ENCODE measurements at places on chromosomes 3 and 15. TPM values are rescaled to one million over a fixed set of nuclear protein-coding genes. Genes with fewer than 3 reads are reported as not detected.

FSD2 gene
- not detected for total RNA-seq

MYO9A gene
- total RNA-seq = 11.2 TPM

TNNC1 gene
- 1.5 TPM for total RNA-seq

DGKG gene
- total RNA-seq = 8.1 TPM

IL5RA gene
- total RNA-seq = not detected

FANCI gene
- 65.0 TPM for total RNA-seq

HHATL gene
- total RNA-seq = not detected

TLR9 gene
- not detected for total RNA-seq

WDR49 gene
- not detected for total RNA-seq

XCR1 gene
- total RNA-seq = not detected

NRG4 gene
- 1.3 TPM for total RNA-seq

TICRR gene
- total RNA-seq = 10.9 TPM

HOMER2 gene
- 17.5 TPM for total RNA-seq

FRMD5 gene
- 2.9 TPM for total RNA-seq

GPR87 gene
- total RNA-seq = 2.1 TPM

APEH gene
- 60.7 TPM for total RNA-seq

NMB gene
- 26.0 TPM for total RNA-seq

SNRK gene
- total RNA-seq = 5.3 TPM

ETV5 gene
- total RNA-seq = 24.1 TPM

MKRN3 gene
- 1.6 TPM for total RNA-seq

FILIP1L gene
- total RNA-seq = 0.21 TPM

PPIP5K1 gene
- 6.9 TPM for total RNA-seq

GNB4 gene
- 16.3 TPM for total RNA-seq

MYH15 gene
- 0.14 TPM for total RNA-seq

TFRC gene
- 98.2 TPM for total RNA-seq

CLDN16 gene
- not detected for total RNA-seq

MORC1 gene
- not detected for total RNA-seq

SEMA3F gene
- total RNA-seq = 11.5 TPM

DAZL gene
- not detected for total RNA-seq

CTDSPL gene
- total RNA-seq = 16.5 TPM

CPN2 gene
- total RNA-seq = not detected

PRKAR2A gene
- total RNA-seq = 17.4 TPM

ZKSCAN7 gene
- total RNA-seq = not detected

MRAS gene
- total RNA-seq = 10.5 TPM

A4GNT gene
- total RNA-seq = not detected

SMC4 gene
- total RNA-seq = 89.2 TPM

DPPA2 gene
- not detected for total RNA-seq

FBXL2 gene
- total RNA-seq = 7.4 TPM

EXD1 gene
- not detected for total RNA-seq

FAM227B gene
- total RNA-seq = 0.91 TPM

CA12 gene
- total RNA-seq = 188 TPM

IMPG2 gene
- total RNA-seq = not detected

SLC28A1 gene
- total RNA-seq = not detected

STAB1 gene
- total RNA-seq = 0.16 TPM

LTK gene
- total RNA-seq = not detected

CPEB1 gene
- total RNA-seq = 3.2 TPM

GOLGA8N gene
- total RNA-seq = 0.95 TPM

ECE2 gene
- total RNA-seq = not detected

ARRDC4 gene
- total RNA-seq = 0.11 TPM

ABHD14A gene
- total RNA-seq = 15.0 TPM
